IMR-90 (cell line): ENCODE measurements at places on chromosomes 5 and 9. TPM values are rescaled to one million over a fixed set of nuclear protein-coding genes. Genes with fewer than 3 reads are reported as not detected.

- no peak for DNase-seq
Measured at GRCh38 chr9:113502427-113503034, 39.0 kb downstream of the RGS3 start.

- DNase-seq, result peak; percentile 1
Measured at GRCh38 chr9:1837453-1838084, 177.6 kb upstream of the SMARCA2 start.

- DNase-seq, result peak; percentile 3
Measured at GRCh38 chr5:1385395-1386273, 40.7 kb upstream of the CLPTM1L start.

AQP7 gene
- total RNA-seq, result 0.28 TPM in 1 of 2 replicates, not detected in the other

DNA sequence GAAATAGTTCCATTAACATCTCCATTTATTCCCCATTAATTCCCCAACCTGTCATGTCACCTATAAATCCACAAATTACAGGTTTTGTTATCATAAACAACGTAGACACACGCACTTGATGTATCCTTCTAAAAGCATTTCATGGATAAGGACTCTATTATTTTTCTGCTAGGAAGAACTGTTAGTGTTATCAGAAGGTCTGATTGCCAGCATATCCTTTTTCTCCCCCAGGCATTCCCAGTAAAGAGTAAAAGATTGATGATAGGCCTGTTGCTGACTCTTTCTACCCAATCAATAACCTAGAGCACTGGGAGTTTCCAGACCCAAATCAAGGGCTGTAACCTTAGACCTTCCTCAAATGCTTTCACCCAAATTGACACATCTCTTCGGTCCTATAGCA is 60.8 kb downstream of the RFK start:
- no peak for DNase-seq

- peak; percentile 68 for DNase-seq
Measured at GRCh38 chr5:164203581-164204225, 698.3 kb downstream of the MAT2B start.

DNA sequence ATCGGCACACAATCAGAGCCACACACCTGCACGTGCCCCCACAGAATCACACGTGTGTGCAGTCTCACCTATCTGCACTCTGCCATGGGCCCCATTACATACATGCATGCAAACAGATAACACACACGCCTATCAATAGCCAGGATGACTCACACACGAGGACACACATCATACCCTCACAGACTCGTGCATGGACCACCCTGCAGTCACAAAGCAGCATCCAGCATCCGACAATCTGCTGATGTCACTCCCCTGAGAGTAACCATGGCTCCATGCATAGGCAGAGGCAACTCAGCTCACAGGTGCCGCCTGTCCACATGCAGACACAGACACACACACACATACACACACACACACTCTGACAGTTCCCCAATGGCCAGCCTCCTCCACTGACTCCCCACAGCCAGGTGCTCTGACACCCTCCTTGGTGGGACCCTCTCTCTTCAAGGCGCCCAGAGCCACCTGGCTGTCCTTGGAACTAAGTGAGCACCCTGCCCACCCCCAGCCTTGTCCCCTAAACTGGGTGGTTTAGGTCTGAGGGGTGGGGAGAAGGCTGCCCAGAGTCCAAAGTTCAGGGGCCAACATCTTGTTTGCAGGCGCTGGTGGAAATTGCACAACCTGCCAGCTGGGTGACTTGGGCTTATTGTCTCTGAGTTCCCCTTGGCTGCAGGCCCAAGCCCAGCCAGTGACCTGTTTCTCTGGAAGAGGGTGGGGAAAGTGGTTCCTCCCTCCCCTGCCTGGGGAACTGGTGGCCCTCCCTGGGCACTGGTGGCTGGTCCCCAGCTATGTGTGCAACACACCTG is 34.6 kb upstream of the NEK6 start:
- DNase-seq, result peak; percentile 38

DNA sequence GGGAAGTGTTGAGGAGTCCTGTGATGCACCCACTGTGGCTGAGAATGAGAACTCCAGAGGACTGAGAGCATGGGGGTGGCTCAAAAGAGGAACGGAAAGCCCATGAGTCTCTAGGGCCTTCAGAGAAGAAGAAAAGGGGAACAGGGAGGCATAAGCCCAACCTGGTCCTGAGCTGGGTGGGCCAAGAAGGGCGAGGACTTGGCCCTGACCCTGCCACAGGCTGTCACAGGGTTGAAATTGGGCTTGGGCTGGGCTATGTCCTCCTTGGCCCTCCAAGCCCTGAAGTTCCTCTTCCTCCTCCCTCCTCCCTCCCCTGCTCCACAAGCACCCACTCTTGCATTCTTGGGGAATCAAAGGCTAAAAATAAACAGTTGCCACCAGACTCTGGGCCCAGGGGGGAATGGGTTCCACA is 49.3 kb upstream of the PPARGC1B start:
- no peak for DNase-seq

- DNase-seq, result peak; percentile 46
Measured at GRCh38 chr5:107670932-107671741, at the start of gene EFNA5. Gene EFNA5 (minus strand): TSS chr5:107670937.

GRCh38 chr5:129118405-129118804 is 23.9 kb downstream of the ISOC1 start:
- DNase-seq, result peak; percentile 15

C5orf46 gene
- not detected in 2 replicates for total RNA-seq

DNA sequence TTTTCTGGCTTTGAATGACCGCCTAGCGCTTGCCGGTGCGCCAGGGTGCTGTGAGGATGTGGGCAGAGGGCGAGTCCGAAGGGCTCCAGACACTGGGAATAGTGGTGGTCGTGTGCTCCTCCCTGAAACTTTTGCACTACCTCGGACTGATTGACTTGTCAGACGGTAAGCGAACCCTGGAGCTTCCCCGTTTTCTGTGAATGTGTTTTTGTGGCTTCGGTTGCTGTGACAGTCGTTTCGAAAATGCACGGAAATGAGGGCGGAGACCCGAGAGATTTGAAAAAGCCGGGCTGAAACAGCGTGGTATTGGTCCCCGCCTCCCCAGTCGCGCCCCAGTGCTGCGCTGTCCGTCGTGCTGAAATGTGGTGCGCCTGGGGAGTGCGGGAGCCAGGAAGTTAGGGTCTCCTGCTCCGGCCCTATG is 102.5 kb upstream of the GABRP start:
- peak; percentile 28 for DNase-seq

- peak; percentile 22 for DNase-seq
Measured at GRCh38 chr9:38641985-38642864, 21.8 kb upstream of the ANKRD18A start.

AMBP gene
- not detected in 2 replicates for total RNA-seq

GRCh38 chr5:121503111-121503840 is 348.4 kb upstream of the FTMT start:
- DNase-seq, result no peak

DNA sequence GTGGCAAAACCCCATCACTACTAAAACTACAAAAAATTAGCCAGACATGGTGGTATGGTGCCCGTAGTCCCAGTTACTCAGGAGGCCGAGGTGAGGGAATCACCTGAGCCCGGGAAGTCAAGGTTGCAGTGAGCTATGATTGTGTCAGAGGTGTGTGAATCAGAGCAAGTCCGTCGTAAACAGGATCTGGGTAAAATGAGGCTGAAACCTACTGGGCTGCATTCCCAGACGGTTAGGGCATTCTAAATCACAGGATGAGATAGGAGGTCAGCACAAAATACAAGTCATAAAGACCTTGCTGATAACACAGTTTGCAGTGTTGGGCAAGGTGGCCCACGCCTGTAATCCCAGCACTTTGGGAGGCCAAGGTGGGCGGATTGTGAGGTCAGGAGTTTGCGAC is 1.9 kb upstream of the CLTB start:
- no peak for DNase-seq

- no peak for DNase-seq
Measured at GRCh38 chr5:128274441-128274840, 190.9 kb downstream of the SLC12A2 start.

GRCh38 chr9:99158629-99159028 is 53.7 kb downstream of the TGFBR1 start:
- no peak for DNase-seq

GRCh38 chr5:137024044-137024443 is 475.1 kb downstream of the SPOCK1 start:
- no peak for DNase-seq

GRCh38 chr5:144742361-144742760 is 571.7 kb downstream of the KCTD16 start:
- no peak for DNase-seq

DNA sequence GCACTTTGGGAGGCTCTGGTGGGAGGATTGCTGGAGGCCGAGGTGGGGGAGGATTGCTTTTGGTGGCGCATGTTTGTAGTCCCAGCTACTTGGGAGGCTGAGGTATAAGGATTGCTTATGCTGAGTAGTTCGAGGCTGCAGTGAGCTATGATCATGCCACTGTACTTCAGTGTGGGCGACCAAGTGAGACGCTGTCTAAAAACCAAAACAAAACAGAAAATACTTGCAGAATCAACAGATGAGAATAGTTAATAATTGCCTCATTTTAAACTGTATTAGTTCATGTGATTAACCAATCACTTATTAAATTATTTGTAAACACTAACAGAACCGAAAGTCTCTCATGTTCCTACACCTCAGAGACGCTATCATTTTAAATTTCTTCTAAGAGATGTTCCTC is 118.1 kb downstream of the CCDC171 start:
- DNase-seq, result no peak

C1QTNF2 gene
- 0.72 and 0.83 TPM in 2 replicates for total RNA-seq

PPP3R2 gene
- not detected in 2 replicates for total RNA-seq

- no peak for DNase-seq
Measured at GRCh38 chr9:2991292-2991691, 147.4 kb upstream of the PUM3 start.

GRCh38 chr5:538801-539468 is 14.7 kb upstream of the SLC9A3 start:
- DNase-seq, result no peak

CSF1R gene
- total RNA-seq, result under 0.01 and 0.36 TPM in 2 replicates

GRCh38 chr9:91660521-91660920 is 236.9 kb upstream of the NFIL3 start:
- DNase-seq, result no peak

GRCh38 chr9:80906728-80907127 is 782.6 kb downstream of the TLE1 start:
- no peak for DNase-seq

GRCh38 chr9:120336753-120337090 is 243.2 kb downstream of the CDK5RAP2 start:
- no peak for DNase-seq

- peak; percentile 39 for DNase-seq
Measured at GRCh38 chr5:139710319-139711066, 62.3 kb downstream of the CXXC5 start.

TLR4 gene
- total RNA-seq, result under 0.01 TPM in 2 replicates

- peak; percentile 54 for DNase-seq
Measured at GRCh38 chr5:15550502-15551112, 50.6 kb downstream of the FBXL7 start.

GRCh38 chr9:106643211-106643930 is 219.6 kb upstream of the ZNF462 start:
- DNase-seq, result no peak

GRCh38 chr5:126921241-126922091 is 108.9 kb downstream of the MARCHF3 start:
- DNase-seq, result no peak

DNA sequence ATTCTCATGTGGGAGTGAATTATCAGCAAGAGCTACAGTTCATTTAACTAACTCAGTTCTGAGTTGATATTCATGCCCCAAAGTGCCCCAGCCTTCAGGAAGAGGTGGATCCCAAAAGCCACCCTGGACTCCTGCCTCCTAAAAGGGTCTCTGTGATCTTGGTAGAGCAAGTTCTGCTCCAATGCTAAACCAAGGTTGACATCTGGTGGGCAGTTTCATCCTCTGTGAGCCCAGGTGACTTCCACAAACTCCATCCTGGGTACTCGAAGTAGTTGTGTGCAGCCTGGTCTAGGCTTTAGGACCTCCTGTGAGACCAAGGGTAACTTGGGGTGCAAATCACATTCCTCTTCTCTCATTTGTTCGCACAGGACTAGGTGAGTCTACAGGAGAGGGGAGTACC is 816.8 kb downstream of the MTRR start:
- DNase-seq, result no peak

NPR3 gene
- total RNA-seq, result 88.2 and 89.4 TPM in 2 replicates

PCDHA9 gene
- total RNA-seq, result under 0.01 TPM in 2 replicates

GRCh38 chr9:17928228-17928627 is 349.4 kb downstream of the SH3GL2 start:
- no peak for DNase-seq

- no peak for DNase-seq
Measured at GRCh38 chr9:135359764-135360163, 119.8 kb upstream of the PPP1R26 start.

COL15A1 gene
- 1.9 and 2.2 TPM in 2 replicates for total RNA-seq

DNA sequence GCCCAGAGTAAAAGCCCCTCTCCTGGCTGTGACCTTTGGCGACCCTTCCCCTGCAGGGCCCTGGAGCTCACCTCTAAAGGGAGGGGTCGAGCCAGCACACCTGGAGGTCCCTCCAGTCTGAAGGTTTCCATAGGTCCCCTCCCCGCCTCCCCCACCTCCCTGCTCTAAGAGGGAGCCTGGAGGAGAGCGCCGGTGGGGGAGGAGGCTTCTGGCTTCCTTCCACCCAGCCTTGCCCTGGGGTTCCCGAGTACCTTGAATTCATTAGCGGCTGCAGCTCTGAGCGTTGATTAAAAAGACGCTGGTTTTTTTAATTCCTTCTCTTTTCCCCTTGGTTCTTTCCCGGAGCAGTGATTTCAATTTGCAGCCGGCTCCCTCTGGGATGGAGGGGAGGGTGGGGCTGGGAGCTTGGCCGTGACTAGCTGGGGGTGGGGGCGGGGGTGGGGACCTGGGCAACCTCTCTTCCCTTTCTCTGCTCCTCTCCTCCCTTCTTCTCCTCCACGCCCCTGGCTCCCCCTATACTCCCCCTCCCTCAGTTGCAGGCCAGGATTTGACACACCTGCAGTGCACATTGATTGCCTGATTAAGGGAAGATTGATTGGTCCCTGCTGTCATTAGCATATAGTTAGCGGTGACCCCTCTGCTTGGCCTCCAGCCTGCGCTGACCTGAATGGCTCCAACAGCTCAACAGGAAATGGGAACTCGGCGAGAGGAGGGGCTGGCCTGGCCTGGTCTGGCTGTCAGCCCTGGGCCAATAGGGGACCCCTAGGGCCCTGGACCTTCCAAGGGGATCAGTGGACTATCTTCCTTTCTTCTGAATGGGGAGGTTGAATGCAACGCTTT is 67.5 kb upstream of the RAPGEF1 start:
- no peak for DNase-seq

- no peak for DNase-seq
Measured at GRCh38 chr9:94142353-94142752, 58.1 kb downstream of the PTPDC1 start.

DNA sequence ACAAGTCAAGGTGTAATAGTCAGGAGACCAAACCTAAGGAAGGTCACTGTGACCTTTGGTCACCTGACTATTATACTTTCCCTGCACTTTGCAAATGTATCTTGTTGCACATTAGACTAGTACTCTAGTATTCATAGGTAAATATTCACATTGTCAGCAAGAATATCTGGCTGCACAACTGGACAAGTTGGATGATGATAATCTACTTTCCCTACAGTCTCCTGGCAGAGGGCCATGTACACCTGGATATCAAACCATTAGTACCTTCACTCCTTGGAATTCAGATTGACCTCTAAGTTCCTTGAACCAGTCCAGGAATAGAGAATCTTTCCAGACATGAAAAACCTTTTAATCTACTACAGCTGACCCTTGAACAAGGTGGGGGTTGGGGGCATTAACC is 344.8 kb downstream of the DEPDC1B start:
- no peak for DNase-seq
